AG09309 (cell line): ENCODE measurements at places on chromosomes 4 and X.

DNA sequence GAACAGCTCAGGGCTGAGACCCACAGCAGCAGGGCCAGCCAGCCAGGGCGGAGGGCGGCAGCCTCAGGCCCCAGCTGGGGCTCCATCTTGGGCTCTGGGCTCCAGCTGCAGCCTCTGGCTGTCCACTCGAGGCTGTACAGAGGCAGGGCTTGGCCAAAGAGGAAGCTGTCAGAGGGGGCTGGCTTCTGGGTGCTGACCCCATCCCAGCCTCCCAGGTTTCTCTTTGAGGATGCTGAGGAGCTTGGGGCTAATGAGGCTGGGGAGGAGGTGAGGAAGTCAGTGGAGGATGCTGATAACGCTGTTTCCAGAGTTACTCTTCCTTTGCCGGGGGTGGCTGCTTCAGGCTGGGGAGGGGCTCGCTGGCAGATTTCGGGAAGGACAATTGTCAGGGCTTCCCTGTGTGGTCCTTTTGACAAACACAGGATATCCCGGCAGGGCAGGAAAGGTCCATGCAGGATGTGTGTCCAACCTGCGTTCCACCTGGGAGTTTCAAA lies at the start of gene DIPK2B:
Gene DIPK2B, minus strand, starts transcription at position 136 of the 494 bp plus-strand sequence. Its CDS starts 50 bp downstream, at position 86.
- DNase-seq = no peak

DNA sequence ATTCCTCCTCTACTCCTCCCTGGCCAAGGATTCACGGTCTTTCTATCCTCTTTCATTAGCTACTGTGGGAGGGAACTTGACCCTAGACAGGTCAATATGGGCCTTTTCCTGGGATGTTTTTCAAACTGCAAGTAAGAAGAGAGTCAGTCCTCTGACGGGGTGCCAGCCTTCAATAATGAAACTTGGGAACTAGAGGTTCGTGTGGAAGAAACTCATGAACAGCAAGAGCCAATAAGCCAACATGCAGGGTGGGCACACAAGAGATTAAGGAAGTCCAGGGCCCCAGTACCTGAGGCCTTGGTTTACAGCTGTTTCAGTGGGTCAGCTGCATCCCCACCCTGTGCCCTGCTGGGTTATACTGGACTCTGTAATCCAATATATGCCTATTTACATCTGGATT lies 49.3 kb downstream of the LIMCH1 start:
- no peak for DNase-seq

DNA sequence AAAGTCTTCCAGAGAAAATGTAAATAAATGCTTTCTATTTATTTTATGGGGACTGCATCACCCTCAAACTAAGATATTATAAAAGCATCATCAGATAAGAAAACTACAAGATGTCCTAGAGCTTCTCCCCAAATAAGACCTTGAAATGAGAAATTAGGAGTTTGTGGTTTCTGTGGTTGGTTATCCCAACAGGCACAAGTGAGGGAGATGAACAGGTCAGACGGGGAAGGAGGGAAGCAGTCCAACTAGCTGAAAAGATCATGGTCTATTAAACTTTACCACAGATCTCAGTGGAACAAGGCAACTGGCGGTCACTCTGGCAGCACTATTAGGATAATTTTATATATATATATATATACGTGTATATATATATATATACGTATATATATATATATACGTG lies 319.3 kb upstream of the GRID2 start:
- no peak for DNase-seq

- no peak for DNase-seq
Measured at GRCh38 chr4:86547140-86547539, 47.0 kb upstream of the PTPN13 start.

DNA sequence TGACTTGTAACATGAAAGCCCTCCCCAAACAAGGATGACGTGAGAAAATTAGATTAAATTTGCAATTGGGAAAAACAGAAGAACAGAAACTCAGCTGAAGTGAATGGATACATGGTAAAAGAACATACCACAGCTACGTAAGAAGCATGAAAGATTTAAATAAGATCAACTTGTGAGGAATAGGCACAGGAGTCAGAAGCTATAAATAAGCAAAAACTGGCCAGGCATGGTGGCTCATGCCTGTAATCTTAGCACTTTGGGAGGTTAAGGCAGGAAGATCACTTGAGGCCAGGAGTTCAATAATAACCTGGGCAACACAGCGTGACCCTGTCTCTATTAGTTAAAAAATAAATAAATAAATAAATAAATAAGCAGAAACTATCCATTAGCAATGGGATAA lies 33.6 kb upstream of the ZCCHC13 start:
- no peak for DNase-seq

GRCh38 chrX:110588164-110588563 lies 207.5 kb downstream of the CHRDL1 start:
- no peak for DNase-seq

- no peak for DNase-seq
Measured at GRCh38 chr4:77215107-77215506, 58.1 kb downstream of the CCNG2 start.

DNA sequence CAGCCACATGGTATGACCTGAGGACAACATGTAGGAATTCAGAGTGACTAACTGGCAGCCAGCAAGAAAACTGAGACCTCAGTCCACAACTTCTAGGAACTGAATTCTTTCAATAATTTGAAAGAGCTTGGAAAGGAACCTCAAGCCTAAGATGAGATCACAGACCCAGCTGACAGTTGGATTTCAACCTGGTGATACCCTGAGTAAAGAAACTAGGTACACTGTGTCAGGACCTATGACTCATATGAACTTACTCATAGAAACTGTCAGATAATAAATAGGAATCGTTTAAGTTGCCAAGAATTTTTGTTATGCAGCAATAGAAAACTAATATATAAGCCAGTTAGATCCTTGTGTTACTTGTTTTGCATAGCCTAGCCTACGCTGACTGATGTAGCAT lies 102.4 kb upstream of the DCAF12L1 start:
- DNase-seq = no peak

DNA sequence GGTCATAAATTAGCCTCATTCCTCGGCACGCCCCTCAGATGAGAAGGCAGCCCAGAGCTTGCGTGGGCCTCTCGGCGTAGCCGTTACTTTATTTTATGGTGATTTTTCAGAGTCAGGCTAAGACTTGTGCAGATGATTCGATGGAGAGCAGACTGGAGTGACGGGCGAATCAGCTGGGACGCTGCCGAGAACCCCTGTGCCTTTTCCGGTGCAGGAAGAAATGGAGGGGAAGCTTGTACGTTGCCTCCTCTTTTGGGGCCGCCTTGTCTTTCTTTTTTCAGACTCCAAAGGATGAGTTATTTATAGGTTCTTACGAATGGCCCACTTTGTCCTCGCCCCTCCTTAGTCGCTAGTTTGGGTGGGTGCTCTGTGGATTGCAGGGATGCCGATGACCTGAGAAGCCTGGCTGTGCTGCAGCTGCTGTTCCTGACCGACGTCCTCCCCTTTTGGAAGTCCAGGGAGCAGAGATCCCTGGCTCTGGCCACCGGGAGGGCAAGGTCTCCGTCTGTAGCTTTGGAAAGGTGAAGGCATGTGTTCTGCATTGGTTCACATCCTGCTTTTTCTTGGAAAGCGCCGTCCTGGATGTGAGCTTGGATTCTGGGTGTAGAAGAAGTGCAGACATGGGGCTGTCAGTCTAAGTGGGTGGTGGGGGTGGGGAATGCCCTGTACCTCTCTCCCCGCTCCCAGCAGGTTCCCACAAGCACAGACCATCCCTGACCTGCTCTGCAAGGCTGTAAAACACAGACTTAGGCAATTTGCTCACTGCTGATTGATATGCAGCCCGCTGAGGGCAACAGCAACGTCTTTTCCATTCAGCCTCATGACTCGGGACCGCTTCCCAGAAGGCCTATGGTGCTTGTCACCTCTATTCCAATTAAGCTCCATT lies 9.3 kb downstream of the SORCS2 start:
- DNase-seq = no peak

GRCh38 chr4:46952451-46952850 lies 40.9 kb downstream of the GABRA4 start:
- no peak for DNase-seq

- no peak for DNase-seq
Measured at GRCh38 chr4:86717651-86718050, 123.5 kb downstream of the PTPN13 start.

GRCh38 chr4:12519426-12519825 lies 964.7 kb downstream of the RAB28 start:
- no peak for DNase-seq

DNA sequence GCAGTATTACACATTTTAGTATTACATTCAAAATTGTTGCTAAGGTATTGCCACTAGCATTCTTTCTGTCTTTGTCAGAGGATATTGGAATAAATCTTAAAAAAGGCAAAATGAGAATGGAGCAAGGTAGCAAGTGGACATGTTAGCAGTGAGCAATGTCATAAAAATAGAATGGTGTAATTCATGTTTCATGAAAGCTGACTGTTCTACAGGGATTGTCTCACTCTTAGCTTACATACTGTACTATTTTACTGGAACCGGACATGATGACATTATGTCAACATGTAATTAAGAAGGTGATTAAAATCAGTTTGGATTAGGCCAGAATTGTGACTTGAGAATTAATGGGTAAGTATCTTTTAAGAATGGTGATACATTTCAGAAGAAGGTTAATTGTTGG lies 1086.2 kb downstream of the STIM2 start:
- DNase-seq = no peak

GRCh38 chr4:6944301-6945051 lies 34.9 kb downstream of the TBC1D14 start:
- DNase-seq = no peak

DNA sequence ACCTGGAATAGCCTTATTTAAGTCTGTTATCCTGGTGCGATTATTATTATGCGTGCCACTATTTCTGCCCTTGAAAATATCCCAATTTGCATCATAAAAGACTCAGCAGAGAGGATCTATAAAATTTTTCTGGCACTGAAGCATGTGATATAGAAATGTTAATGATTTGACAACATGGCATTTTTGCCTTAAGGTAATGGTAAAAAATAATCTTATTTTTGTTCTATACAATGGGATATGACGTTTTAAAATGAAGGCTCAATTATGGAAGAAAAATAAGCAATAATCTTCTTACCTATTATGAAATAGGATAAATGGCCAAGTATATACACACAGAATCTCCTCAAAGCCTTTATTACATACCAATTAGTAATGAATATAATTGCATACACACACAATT lies 113.5 kb downstream of the PDGFC start:
- DNase-seq = no peak

DNA sequence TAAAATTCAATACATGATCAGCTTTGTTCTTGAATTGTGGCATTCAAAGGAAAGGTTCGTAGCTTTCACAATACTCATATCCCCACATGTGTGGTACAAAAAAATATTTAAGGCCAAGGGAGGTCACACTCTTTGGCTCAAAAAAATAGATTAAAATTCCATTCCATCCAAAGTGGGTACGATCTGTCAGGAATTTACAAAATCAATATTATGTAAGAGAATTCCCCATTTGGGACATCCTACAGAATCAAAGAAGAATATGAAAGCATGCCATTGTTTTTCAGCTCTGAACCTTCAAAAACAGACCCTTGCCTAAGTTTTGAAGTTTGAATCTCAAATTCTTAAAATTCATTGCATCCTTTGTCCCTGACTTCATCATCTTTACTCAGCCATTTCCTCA lies 85.8 kb downstream of the MID1 start:
- no peak for DNase-seq

DNA sequence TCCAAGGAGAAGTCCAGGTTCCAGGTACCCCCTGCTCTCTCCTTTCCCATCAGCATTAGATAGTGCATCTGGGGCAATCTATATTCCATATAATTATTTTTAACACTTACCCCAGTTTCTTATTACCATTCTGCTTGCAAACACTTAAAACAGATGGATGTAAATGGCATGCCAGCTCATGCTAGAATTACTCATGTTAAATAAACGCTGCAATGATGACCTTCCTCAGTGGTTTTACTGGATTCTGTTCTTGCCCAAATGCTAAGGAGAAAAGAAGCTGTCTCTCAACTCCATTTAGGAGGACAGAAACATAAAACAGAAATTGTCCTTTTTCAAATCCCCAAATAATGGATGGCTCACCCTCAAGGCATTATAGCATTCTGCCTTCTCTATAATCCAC lies 161.1 kb downstream of the NLGN4X start:
- no peak for DNase-seq

DNA sequence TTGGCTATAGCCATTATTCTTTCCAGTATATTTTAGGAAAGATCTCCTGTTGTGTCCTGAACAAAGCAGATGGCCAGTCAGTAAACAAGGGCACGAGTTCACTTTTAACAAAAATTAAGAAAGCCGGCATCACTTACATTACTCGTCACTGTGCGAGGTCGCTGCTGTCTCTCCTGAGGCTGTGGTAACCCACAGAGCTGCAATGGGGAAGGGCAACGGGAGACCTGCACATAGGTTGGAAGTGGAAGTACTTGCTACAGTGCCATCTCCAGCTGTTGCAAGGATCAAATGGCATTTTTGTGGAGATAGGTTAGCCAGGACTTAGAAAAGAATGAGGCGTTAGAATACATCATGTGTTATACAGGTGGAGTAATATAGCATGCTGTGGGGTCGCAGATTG lies 132.2 kb downstream of the KLHL8 start:
- DNase-seq = no peak

DNA sequence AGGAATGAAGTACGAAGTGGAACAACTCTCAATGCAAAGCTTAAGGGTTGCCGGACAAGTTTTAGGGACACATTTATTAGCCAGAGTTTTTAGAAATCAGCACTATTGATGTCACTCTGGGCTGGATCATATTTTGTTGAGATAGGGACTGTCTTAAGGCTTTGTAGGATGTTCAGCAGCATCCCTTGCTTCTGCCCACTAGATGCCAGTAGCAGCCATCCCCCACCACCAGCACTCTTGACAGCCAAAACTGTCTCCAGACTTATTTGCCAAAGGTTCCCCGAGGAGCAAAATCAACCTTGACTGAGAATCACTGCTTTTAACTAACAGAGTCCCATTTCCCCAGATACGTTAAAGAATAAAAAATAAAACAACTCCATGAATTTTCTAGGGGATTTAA lies 1497.3 kb downstream of the STIM2 start:
- DNase-seq = peak; percentile 11

DNA sequence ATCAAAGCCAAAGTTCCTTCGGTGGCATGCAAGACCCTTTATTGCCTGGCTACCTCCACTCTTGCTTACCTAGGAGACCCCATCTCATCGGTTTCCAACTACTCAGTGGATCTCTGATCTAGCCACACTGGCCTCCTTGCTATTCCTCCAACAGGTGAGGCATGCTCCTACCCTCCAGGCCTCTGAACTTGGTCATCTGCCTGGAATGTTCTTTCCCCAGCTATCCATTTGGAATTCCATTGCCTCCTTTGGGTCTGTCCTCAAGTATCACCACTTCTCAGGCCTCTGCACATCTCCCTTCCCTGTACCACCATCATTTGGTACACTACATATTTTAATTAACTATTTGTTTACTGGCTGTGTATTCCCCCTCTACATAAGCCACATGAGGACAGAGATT lies 11.2 kb downstream of the LGI2 start:
- no peak for DNase-seq
